ENCODE measurements at places on chromosomes 4 and X.

DNA sequence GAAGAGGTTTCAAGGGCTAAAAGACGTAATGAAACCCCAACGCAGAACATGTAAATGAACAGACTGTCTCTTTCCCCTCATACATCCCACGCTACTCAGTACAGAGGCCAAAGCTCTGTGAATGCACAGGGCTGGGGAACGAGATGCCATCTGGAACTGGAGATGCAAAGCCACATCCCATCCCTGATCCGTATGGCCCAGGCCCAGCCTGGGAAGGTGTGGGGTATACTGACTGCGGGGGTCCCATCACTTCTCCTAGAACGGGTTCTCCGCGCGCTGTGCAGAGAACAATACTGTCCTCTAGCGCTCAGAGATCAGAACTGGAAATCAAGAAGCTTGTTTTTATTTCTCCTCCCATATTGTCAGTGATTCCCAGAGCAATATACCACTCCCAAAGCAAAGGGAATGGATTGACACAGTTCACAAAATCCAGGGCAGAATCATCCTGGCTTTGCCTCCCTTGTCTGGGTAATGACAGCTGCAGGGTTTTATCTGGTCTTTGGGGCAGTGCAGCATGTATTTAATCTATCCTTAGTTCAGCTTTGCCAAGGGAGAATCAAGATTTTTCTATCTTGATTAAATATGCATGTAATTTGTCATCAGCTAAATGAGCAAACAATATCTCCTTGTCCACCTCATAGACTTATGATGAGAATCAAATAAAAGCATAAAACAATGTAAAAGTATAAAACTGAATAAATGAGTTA, 47.3 kb upstream of the TLR3 start:
- DNase-seq: peak; percentile 46

DNA sequence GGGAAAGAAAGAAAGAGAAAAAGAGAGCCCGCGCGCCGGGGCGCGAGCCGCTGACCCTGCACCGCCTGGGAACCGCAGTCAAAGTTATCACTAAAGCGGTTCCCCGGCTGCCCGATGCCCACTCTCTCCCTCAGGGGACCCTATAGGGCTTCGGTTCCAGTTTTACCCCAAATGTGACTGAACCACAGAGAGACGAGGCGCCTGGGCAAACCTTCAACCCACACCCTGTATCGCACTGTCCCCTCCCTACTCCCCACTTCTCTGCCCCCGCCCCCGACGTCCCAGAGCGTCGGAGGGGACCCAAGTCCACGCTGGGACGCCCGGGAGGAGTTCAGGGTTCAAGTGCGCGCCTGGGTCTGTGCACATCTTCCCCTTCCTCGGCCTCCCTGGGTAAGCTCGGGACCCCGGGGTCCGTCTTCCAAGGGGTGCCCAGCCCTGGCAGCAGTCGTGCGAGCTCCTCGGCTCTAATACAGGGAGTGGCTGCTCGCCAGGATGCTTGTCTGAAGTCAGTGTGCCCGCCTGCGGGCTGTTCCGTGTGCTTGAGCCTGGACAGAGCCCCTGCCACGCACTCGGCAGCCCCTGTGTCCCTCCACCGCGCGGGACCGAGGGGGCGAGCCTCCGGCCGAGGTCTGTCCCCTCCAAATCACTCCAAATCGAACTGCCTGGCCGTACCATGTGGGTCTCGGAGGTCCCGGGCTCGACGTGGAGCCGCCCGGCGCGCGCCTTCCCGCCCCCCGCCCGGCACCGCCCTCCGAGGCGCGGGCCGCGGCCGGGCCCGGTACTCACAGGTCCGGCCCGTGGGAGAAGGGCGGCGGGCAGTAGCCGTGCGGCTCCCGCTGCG, 960 bp downstream of the TRPC3 start:
- DNase-seq: peak; percentile 32

DNA sequence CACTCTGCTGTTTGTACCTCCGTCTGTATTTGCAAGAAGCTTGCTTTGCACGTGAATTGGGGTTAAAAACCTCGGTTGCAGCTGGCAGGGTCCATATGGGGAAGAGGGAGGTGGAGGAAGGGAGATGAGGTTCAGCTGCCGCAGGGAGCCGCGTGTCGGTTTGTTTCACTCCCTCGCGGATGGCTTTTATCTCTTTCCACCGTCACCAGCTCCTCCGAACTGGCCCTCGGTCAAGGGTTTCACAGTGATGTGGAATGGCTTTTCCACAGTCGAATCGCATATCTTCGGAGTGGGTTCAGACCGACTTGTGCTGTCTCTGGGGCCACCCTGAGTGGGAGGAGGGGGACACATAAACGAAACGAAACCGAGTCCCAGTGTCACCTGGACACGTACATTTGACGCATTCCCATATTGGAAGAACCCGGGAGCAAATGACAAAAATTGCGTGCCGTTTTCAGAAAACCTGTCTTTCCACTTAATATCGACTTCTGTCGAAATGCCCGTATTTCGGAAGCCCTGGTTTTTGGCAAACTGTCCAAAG, 929 bp downstream of the ZBTB33 start:
- peak; percentile 21 for DNase-seq

- no peak for DNase-seq
These were observed 97.7 kb upstream of the PDHA2 start for GRCh38 chr4:95742179-95742578.

- no peak for DNase-seq
These were observed 104.9 kb downstream of the ARHGAP10 start for GRCh38 chr4:147836807-147837206.

DNA sequence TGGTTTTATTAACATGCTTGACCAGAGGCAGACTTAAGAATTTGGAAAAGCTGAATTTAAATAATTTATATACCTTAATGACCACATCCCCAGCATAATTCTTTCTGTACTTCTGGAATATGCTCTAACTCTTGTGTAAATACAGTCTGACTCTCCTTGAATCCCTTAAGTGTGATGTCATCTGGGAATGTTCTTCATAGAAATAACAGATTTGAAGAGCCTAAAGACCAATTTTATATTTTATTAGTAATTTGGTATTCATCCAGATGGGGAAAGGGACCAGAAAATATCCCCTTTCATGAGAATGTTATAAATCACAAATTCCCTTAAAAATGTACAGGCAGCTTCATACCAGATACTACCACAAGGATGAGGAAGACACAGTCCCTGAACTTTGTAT, 58.3 kb downstream of the KCNIP4 start:
- DNase-seq: no peak

- DNase-seq: no peak
These were observed 49.4 kb downstream of the FHL1 start for GRCh38 chrX:136196691-136197155.

GRCh38 chr4:113971706-113972360, 7.6 kb downstream of the ARSJ start:
- DNase-seq: peak; percentile 22

GRCh38 chrX:12234534-12235329, 96.5 kb downstream of the FRMPD4 start:
- DNase-seq: no peak

- DNase-seq: no peak
These were observed 67.1 kb downstream of the CC2D2A start for GRCh38 chr4:15536552-15537499.

GRCh38 chr4:127856196-127856812, 24.4 kb upstream of the PLK4 start:
- DNase-seq: no peak

GRCh38 chr4:153603258-153603657, 80.8 kb upstream of the TLR2 start:
- DNase-seq: no peak

DNA sequence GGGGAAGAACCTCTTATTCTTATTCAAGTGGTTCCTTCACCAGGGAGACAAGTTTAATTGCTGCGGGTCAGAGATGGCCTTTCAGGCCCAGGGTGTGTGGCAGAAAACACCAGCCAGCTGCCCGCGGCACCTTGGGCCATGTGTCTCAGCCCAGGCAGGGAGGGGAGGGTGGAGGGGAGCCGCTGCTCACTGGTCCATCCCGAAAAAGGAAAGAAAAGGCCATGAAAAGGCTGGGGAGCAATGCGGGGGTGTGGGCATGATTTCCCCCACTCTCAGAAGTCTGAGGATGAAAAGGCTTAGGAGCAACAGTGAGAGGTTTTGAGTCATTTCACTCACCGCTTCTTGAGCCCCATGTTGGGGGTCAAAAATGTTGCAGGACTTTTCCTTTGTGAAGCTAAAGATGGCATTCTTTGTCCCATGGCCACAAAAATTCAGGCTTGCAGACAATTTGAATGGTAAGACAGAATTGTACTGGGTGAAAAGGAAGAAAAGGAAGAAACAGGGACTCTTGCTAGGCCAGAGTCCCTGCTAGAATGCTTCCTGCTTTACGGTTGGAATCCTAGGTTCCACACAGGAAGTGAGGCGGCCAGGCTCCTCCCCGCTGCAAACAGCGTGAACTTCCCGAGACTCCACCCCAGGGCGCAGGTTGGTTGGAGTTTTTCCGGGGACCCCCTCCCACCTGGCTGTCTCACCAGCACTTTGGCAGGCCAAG, 17.4 kb upstream of the FAM47E start:
- DNase-seq: no peak

DNA sequence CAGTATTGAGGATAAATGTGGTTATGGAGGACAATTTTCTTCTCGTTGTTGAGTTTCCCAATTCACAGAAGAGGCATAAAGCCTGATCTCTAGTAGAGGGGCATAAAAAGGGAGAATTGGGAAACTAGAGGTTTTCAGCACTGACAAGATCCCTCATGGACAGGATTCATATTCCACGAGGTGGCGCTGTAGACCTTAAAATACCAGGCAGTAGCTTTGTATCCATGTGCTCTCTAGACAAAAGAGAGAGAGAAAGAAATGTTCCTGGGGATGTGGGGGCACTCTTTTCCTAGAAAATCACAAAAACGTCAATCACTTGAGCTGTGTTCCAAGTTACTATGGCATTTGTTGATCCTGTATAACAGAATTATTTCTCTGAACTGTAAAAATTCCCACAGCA, 128.3 kb downstream of the MAGEE1 start:
- DNase-seq: peak; percentile 1

DNA sequence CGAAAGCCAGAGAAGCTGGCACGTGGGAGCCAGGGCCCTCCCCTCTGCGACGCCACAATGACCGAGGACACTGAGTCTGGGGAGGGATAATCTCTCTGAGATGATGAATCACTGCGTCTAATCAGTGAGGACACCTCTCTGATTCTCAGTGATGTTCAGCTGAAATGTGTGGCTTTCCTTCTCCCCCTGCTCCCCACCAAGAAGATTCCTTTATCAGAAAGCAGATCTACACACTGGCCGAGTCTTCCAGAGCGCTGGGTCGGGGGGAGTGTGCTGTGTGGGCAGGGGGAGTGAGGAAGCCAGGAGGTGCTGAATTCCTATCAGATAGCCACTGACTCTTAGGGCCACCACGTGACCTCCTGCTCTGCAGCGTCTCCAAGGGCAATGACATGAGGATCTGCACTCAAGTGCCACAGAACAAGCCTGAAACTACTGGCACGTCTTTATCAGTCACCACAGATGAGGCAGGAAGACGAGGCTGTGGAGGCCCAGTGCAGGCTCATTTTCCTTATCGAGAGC, 89.2 kb downstream of the GATB start:
- DNase-seq: no peak

DNA sequence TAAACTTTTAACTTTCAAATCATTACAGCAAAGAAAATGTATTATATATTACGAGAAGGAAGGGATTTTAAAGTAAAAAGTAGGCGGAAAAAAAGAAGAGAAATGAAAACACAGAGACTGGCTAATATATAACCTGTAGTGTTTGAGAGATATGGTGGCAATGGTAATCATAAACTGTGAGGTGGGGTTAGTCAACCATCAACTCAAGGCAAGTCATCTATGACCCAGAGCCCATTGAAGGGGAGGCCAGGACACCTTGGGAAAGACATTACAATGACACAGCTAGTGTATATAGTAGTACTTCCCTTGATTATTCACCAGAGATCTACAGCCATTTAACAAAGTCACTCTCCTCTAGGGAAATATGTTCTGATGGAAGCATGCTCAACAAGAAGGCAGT, 423.9 kb upstream of the PITX2 start:
- no peak for DNase-seq

- no peak for DNase-seq
These were observed 502.0 kb downstream of the GBA3 start for GRCh38 chr4:23194751-23195150.

- DNase-seq: no peak
These were observed 131.5 kb upstream of the VEGFC start for GRCh38 chr4:176924238-176924637.

DNA sequence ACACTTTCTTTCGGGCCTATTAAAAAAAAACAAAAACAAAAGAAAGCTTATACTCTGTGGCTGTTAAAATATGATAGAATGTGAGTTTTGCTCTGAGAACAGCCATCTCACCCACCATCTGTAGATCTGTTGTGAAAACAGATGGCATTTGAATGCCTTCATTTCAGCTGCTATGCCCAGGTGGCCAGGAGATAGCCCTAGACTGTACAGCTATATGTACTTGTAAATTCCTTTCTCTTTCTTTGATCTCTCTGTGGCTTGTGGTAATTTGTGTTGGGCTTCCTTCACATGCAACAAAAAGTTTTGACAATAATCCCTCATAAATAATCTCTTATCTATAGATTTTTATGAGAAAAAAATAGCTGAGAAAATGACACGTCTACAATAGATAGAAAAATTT, 38.1 kb downstream of the PNPLA4 start:
- DNase-seq: no peak

DNA sequence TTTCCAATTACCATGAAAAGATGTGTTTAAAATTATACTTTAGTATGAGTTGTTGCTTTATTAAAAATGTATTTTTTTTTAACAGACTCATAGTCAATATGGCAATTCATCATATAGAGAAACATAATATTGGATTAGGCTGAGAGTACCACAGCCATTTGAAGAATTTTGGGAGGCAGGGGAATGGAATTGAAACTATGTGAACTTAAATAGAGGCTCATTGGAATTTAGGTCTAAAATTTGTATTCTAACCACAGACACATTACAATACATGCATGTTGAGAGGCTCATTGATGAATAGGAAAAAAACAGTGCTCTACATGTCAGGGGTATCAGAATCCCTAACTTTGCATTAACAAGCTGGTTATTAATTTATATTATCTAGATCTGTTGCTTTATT, 269.6 kb downstream of the DKK2 start:
- DNase-seq: no peak

DNA sequence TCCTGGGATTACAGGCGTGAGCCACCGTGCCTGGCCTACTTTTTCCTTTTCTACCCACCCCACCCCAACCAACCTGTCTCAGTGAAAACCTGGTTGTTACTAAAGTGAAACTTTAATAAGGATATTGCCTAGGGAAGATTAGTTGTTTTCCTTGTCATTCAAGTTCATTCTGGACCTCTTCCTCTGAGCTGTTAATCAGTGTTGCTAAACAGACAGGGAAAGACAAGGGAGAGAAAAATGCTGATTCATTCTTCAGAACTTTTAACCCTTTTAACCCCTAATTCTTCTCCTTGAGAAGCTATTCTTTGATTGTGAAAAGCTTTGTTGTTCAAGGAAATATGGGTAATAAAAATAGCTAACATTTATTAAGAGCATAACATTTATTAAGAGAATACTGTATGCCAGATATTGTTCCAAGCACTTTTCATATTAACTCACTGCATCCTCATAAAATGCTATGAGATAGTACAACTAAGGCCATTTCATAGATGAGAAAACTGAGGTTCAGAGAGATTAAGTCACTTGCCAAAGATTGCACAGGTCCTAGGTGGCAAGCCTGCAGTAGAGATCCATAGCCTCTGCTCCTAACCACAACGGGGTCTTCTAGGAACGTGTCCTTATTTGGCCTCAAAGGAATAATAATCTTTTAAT, 34.8 kb downstream of the OSTC start:
- DNase-seq: no peak

All from HT1080 (cell line).